ENCODE measurements at places on chromosomes 2 and 18.

DNA sequence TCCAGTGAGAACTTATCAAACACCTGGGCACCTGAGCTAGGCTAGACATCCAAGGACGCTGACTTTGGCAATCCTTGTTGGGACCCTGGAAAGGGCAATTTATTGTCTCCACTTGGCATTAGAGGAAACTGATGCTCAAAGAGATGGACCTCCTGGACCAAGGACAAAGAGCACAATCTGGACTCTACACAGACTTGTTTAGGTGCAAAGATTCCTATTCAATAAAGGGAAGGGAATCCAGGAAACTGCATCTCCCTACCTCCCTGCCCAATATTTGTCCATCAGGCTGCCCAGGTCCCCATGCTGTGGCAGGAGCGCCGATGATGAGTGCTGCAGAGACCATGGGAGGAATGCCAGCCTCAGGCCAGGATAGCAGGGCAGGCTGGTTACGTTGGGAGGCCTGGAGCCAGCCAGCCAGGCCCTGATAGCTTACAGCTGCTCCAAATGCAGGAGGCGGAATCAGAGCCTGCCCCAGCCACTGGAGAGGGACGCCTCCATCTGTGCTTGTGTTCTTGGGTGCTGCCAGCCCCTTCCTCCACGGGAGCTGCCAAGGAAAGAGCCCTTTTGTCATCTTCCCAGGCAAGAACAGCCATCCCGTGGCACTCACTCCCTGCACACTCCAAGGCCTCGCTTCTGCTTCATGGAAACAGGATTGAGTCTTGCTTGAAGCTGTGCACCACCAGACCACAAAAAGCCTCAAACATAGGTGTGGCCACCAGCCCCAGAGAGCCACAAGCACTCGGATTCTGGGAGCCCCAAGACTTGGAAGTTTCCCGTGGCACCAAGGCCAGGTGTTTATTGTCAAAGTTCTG, 60.0 kb downstream of the HS1BP3 start:
- DNase-seq: no peak

- DNase-seq: no peak
These were observed 311.8 kb upstream of the STON1 start for GRCh38 chr2:48218169-48218568.

- DNase-seq: no peak
These were observed 153.8 kb upstream of the ACAA2 start for GRCh38 chr18:49967171-49967570.

DNA sequence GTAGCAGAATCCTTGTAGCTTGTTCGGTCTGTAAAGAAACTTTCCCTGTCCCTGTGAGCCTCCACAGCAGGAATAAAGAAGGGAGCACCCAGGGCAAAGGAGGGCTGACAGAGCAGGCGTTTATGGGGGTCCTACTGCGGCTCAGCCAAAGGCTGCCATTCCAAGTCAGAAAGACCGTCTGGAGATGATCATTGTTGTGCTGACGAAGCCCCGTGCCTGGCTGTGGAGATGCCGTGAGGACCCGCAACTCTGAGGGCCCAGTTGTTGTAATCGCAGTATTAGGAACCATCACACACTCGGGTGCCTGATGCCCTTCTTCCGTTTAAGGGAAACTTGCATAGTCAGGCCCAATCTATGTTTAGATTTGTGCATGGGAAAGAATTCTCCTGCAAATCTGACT, 16.9 kb upstream of the VWA3B start:
- DNase-seq: peak; percentile 5

DNA sequence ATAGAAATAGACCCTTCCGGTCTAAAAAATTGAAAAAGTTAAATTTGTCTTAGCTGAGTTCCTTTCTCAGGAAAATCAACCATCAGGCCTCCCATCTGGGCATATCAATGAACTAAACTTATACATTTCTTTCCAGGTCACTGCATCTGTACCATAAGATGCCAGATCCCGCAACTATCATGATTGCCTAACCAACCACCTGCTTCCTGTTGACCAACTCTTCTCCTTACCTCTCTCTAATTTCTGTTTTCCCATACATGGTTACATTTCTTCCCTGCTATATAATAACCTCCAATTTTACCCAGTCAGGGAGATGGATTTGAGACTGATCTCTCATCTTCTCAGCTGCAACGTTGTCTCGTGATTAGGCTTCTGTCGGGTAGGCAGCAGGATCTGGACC, 228.7 kb downstream of the FSIP2 start:
- no peak for DNase-seq

- no peak for DNase-seq
These were observed 4.6 kb downstream of the IL37 start for GRCh38 chr2:112915300-112916144.

DNA sequence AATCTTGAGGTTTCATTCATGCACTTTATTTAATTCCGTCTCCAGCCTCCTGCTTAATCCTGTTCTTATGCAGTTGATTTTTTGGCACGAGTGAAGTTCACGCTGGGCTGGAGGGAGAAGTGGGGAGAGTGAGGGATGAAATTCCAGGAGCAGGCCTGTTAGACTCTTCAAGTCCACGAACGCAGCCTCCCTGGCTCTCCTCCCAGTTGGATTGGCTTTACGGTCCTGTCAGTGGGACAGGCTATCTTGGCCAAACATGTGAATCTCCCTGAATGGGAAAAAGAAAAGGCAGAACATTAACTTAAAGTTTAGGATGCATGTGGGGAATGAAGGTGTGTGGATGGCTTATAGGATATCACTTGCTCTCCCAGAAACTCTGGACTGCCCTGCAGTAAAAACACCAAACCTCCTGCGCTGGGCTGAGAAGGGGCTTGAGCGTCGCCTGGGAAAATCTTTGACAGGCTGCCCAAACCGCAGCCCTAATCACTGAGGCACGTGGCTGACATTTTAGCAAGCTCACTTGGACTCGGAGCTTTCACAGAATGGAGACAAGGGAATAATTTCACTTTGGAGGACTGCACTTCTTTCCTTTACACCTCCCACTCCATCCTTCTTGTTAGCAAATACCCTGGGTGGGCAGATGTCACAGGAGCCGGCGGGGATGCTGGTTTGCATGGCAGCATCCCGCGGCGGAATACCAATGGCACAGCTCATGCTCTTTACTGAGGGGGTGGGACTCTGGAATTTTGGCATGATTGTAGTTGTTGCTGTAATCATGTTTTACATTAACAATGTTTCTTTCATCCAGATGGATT, 93.9 kb downstream of the ACKR3 start:
- peak; percentile 43 for DNase-seq

DNA sequence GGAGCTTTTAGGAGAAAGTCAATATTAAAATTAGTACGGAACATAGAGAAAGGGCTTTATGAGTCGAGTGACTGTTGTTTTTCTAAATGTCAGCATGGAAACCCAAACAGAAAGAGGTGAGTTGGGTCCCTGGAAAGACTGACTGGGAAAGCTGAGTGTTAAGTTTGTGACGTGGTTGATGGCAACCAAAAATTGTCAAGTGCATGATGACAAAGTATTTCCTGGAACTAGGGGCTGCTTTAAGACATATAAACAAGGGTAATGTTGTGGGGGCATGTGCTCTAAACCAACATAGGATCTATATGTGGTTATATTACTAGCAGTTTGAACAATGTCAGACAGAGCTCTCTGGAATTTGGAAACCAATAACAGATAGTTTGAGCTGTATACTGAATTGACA, 50.9 kb upstream of the GPD2 start:
- DNase-seq: no peak

DNA sequence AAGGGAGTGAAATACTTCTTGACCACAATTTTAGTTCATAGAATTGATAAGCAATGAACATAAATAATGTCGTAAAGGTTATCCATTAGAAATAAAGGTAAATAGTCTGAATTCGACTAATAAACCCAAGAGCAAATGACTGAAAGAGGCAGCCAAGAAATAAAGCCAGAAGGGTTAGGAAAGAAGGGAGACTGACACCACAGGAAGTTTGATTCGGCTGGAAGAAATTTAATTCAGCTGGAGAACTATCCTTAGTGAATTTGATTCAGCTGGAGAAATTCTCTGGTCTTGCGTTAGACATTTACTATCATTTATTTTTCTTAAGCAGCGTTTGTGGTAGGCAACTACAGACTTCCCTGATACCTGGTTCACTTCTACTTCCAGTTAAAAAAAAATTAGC, 429.6 kb downstream of the PID1 start:
- DNase-seq: no peak

DNA sequence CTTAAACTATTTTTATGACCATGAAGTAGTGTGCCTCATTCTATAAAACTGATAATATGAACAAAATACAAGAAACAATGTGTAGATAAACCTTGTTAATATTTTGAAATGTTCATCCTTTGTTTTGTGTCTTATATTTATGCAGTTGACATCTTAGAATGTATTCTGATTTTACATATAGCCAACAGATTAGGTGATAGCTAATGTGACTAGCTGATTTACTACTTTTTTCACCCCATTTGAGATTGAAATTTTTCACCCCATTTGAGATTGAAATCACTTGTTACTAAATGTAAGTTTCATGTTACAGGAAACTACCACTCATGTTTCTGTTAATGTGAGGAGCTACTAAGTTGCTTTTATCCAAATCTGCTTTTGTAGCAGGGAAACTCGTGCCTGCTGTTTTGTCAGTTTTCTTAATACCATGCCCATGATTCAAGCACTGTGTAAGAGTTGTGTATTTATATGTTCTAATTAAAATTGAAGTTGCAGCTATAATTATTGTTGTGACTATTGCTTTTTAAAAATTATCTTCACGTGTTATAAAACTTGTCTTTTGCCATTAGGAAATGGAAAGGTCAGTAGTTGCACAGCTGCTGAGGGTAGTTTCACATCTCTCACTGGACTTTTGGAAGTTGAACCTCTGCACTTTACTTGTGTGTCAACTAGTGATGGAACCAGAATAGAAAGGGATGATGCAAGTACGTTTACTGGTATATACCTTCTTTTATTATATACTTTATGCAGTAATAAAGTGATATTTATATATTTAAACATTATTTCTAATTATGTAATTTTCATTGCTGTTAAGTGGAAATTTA, 96.6 kb downstream of the BIRC6 start:
- no peak for DNase-seq
